Stimulated activated CD4-positive, alpha-beta T cell treated with anti-CD3 and anti-CD28 coated beads, Interleukin-1b, Interleukin-23, amount 100 ng/mL, for 48 hours (primary cell): ENCODE measurements at places on chromosomes 7 and 10.
A peak's percentile ranks its signal among the peaks of the same experiment; 100 is the strongest.

DNA sequence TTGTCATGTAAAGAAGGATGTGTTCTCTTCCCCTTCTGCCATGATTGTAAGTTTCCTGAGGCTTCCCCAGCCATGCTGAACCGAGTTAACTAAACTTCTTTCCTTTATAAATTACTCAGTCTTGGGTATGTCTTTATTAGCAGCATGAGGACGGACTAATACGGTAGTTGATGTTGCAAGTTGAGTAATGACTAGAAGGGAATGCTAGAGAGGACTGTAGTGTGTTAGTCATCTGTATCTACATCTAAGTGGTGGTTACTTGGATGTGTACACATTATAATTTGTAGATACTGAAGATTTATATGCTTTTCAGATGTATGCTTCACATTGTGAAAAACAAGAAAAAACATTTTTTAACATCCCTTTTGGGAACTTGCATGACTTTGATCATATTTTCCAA is 244.6 kb downstream of the POLR1F start:
- DNase-seq = no peak

GRCh38 chr10:17208476-17208875 is 7.0 kb upstream of the TRDMT1 start:
- DNase-seq = no peak

DNA sequence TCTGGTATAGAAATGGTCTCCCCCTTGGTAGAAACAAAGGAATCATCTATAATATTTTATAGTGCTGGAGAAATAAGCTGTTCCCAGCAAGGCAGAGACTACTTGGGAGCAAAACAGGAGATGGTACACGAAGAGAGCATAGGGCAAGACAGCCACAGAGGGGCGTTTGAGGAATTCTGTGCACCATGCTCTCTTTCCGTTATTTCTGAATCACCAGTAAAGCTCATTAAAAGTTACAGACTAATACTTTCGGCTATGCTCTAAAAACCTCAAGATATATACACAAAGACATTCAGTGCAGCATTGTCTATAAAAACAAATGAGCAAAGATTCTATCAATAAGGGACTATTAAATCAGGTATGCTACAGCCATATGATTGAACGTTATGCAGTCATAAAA is 68.5 kb upstream of the FHIP2A start:
- no peak for DNase-seq

- no peak for DNase-seq
These were observed 179.6 kb upstream of the TCERG1L start for GRCh38 chr10:131490991-131491594.

DNA sequence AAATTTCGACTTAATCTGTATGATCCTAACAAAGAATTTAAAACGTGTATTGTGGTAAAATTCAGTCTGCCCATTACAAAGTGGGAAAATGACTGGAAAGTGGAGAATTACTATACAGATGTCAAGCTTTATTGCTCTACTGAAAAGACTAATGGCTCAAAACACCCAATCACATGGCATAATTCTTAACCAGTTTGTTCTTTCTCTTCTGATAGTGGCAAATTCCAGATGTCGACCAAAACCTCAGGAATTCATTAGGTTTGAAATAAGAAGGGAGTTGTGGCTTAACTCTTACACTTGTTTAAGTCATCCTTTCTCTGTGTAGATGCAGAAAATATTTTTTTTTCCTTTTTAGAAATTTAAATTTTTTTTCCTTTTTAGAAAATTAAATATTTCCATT is 1254.9 kb upstream of the LRRN3 start:
- no peak for DNase-seq

GRCh38 chr7:91520645-91521044 is 256.4 kb downstream of the FZD1 start:
- DNase-seq = no peak

- peak; percentile 49 for DNase-seq
These were observed 8.0 kb downstream of the RSU1 start for GRCh38 chr10:16809074-16809718.

DNA sequence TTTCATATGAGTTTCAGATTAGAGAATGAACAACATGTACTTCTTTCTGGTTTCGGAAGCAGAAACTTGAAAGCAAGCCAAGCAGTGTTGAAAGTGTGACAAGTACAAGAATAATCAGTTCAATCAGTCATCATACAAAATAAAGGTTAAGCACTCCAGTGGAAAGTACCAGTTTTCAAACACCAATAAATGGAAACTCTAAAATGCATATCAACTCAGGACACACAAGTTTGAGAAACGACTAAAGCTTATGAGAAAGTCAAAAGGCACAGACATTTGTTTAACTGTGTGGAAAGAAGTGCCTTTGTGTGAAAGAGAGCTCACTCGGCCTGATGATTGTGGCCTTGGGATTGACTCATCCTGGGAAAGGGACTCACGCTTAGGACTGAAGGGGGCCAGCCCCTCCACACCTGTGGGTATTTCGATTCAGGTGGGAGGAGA is 60.6 kb upstream of the AKR1C1 start:
- DNase-seq = peak; percentile 38

DNA sequence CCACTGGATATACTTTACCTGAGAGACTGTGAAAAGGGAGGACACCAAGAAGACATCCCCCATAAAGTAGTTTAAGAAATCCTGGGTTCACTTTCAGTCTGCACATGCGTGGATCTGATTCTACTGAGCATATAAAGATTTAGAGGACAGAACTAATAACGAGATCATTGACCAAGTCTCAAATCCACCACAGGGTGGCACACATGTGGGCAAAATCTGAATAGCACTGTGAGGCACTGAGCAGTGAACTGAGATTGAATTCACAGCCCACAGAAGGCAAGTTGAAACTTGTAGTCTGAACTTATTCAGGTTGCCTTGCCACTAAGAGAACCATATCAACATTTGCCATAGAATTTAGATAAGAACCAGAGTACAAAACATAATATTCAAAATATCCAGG is 818.6 kb downstream of the GRID1 start:
- DNase-seq = peak; percentile 3

- DNase-seq = no peak
These were observed 127.6 kb downstream of the CHN2 start for GRCh38 chr7:29322023-29322712.

DNA sequence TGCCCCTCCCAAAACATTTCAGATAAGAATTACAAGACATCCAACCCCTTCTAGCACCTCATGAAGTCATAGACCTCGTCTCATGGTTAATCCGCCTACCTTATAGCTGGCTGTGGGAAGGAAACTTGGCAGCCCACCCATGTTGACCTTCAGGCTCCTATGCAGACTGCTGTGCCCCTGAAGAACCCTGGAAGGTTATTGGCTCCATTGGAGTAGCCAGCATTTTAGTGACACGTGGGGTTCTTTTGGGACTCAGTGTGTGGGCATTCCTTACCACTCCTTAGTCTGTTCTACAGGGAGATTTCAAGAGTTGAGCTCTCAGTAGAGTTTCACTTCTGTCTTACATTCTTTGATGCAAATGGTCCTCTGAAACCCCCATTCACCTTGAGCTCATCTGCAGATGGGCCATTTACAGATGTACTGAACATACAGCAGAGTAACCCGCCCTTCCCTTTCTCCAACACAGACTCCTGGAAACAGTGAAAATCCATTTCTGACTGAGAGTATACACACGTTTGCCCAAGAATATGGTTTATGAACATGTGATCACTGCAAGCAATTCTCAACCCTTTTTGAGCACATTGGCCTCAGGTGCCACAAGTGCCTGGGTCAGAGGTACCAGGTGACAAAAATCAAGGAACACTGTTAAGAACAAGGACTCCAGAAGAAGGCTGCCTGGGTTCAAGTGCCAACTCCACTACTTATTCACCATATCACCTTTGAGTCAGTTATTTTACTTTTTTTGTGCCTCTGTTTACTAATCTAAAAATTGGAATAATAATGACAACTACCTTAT is 54.0 kb upstream of the HECW1 start:
- no peak for DNase-seq

DNA sequence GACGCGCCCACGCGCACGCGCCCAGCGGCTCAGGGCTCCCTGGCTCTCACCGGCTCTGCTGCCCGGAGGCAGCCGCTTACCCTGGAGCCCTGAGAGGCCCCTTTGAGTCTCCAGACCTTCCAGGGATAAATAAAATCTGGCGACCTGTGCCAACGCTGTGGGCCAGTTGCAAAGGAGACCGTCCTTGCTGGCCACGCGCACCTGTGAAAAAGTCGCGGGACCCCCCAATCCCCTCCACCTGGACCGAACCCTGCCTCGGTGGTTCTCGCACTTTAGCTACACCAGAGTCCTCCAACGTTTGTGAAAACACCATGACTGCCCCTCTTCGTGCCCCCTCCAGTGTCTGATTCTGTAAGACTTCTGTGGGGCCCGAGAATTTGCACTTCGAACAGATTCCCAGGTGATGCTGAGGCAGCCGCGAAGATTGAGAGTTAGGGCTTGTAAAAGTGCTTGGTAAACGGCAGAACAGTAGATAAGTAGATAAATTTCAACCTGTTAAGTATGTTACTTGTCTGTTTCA is 102.4 kb upstream of the SVIL start:
- DNase-seq = no peak

- DNase-seq = no peak
These were observed 15.2 kb downstream of the CALML5 start for GRCh38 chr10:5484205-5484604.

GRCh38 chr10:124009231-124010015 is 84.0 kb downstream of the CHST15 start:
- no peak for DNase-seq
